ENCODE measurements at places on chromosomes 12 and 14.

DNA sequence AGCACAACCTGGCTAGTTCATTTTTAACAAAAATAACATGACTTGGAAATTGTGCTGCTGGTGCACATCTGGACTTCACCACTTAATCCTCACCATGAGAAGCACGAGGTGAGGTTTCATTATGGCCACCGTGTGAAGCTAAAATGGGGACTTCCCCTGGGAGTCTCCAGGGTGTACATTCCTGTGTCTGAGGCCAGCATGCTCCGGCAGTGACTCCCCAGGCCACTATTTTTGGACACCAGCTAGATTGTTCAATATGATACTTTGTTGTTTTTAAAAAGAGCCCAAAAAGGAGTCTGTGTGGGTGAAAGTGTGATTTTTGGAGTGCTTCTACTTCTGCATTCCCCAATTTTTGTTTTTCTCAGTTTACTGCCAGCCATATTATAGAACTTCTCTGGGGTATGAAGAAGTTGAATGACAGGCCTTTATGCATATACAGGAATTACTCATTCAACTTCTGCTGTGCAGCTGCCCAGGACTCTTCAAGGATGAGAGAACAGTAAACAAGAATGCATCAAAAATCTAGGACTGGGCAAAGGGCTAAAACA is 16.9 kb upstream of the AICDA start:
- DNase-seq: no peak

GRCh38 chr12:121766290-121767039 is 27.0 kb downstream of the RHOF start:
- no peak for DNase-seq

GRCh38 chr14:67569011-67569650 is 30.9 kb downstream of the PIGH start:
- DNase-seq: no peak

GRCh38 chr12:121438905-121439304 is 39.0 kb downstream of the RNF34 start:
- no peak for DNase-seq

DNA sequence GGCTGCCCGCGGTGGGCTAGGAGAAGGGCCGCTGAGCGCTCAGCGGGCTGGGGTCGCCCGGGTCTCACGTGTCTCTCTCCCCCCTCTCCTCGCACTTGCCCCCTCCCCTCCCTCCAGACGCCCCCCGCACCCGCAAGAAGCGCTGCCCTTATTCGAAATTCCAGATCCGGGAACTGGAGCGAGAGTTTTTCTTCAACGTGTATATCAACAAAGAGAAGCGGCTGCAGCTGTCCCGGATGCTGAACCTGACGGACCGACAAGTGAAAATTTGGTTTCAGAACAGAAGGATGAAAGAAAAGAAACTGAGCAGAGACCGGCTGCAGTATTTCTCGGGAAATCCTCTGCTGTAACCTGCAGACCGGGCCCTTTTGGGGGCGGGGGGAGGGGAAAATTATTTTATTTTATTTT is 314 bp upstream of the HOTAIR start:
- DNase-seq: no peak

DNA sequence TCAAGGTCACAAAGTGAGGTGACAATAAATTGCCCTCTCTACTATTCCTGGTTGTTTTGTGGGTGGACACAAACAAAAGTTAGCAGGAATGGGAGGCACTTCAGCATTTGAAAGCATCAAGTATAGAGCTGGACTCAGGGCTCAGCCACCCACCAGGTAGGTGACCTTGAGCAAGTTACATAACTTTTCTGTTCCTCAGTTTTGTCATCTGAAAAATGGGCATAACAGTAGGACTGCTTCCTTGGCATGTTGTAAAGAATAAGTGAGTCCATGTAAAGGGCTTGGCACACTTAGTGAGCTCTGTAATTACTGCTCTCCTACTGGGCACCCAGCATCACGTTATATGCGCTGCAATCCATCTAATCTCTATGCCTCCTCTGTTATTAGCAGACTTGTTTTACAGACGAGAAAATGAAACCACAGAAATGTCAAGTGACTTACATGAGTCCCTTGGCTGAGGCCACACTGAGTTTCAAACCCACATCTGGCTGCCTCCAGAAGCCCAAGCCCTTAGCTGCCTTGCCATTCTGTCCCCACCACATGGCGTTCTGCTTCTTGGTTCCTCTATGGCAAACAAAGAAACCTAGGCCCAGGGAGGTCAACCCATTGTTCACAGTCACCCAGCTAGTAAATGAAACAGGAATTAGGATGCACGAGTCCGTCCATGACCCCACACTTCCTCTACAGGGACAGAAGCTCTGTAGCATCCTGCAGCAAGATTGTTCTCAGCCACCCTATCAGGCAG is 63.2 kb upstream of the SLC24A4 start:
- no peak for DNase-seq

DNA sequence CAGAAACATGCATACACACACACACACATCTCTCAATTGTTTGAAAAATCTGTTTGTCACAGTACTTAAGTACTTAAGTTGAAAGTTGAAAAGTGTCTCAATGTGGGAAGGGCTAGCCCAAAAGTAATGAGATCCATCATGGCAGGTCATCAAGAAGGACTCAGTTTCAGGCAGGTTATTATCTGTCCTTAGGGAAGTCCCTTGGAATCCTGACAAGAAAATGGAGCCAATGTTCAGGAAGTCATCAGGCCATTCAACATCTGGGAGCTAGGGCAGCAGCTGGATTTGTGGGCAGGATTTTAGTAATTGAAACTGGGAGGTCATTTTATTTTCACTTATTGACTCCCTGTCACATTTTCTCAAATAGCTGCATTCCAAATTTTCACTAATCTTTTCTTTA is 56.0 kb downstream of the MSRB3 start:
- no peak for DNase-seq

GRCh38 chr14:101465795-101466448 is 95.4 kb upstream of the DIO3 start:
- DNase-seq: no peak

DNA sequence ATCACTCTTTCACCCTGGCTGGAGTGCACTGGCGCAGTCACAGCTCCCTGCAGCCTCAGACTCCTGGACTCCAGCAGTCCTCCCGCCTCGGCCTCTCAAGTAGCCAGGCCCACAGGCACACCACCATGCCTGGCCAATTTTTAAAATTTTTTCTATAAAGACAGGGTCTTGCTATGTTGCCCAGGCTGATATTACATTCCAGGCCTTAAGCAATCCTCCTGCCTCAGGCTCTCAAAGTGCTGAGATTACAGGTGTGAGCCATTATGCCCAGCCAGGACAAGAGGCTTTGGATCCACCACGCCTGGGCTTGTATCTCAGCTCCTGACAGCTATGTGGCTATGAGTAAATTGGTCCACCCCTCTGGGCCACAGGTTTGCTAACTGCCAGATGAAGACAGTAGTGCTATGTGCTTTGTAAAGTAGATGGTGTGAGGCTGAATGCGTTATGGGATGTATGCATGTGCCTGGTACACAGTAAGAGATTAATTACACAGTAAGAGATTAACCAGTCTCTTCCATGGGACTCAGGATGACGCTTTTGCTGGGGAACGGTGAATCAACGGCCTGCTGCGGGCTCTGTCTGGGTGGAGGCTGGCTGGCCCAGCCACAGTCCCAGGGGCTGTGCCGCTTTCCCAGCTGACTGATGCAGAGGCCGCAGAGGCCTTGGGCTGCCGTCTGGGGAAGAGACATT is 53.3 kb upstream of the NCOR2 start:
- DNase-seq: no peak

- DNase-seq: no peak
Measured at GRCh38 chr14:104550861-104551728, 28.5 kb upstream of the C14orf180 start.

DNA sequence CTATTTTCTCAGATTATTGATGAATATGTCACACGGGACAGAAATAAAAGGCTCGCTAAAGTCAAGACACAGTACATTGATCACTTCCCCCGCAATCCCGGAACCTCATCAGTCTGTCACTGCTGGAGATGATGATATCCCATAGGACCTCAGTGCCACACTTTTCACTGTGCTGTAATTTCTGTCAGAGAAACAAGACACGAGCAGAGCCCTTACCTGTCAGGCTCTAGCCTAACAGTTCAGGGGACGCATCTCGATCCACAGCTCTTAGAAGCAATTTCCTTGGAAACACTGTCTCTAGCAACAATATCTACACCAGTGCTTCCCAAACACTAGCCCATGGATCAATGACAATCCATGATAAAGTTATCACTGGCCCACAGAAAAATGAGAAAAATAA is 140.0 kb downstream of the GRIN2B start:
- DNase-seq: no peak

DNA sequence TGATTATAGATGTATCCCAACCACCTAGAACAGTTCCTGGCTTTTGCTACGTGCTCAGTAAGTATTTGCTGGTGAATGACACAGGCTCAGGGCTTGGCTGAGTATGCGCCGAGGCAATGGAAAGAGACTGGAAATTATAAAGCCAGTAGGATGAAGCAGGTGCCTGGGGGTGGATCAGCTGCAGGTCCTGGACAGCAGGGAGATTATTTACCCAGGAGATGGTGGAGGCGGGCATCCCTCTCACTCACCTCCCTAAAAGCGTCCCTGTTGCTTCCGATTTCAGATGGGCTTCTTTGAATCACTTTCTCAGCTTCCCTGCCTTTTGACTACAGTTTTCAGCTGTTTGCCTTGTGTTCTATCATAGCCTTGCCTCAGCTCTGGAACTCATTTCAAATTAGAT is 6.4 kb downstream of the SLC6A13 start:
- no peak for DNase-seq

DNA sequence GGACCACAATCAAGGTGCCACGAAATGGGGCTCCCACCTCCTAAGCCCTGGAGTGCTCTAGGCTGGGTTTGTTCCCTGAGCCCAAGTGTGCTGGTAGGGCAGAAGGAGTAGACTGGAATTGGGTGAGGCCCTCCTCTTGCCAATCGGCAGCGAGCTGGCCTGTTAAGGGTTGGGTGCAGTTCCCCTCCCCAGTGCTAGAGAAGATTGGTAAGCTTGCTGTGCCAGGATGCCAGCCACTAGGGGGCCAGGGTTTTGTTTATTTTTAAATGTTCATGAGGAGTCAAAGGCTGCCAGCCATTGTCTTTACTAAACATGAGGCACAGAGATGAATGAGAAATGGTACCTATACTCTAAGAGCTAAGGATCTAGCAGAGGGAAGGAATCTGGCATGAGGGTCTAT is 79.7 kb downstream of the SPTB start:
- no peak for DNase-seq

DNA sequence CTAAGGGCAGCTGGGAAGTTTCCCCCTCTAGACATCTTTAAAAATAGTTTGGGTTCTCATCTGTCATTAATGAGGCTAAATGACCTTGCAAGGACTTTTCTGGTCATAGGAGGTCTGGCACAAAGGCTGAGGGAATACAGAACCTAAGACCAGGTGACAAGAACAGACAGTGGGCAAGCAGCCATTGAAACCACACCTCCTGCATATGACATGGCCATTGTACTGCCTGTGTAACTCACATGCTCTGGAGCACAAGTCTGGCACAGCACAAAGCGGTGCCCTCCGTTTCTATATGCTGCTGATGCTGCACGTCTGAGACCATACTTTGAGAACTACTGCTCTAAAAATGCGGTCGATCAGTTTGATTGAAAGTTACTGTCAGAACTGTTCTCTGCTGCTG is 143.3 kb downstream of the APAF1 start:
- no peak for DNase-seq

DNA sequence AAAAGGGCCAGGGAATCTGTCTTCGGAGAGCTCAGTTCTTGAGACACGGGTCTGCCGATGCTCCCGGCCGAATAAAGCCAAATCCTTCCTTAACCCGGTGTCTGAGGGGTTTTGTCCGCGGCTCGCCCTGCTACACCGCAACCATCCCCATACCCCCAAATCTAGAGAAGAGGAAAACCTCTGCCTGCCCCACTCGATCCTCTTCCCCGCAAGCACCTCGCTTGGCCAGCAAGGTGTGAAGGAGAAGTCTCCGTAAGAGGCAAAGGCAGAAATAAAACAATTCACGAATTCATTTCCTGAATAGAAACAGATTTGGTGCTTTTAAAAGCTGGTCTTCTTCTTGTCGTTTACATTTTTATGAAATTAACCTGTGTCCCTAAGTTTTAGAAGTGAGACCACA is 67.3 kb upstream of the GALNT9 start:
- no peak for DNase-seq

- no peak for DNase-seq
Measured at GRCh38 chr14:95608637-95609235, 73.9 kb downstream of the GLRX5 start.

- DNase-seq: no peak
Measured at GRCh38 chr12:122232691-122233090, 6.8 kb upstream of the DIABLO start.

DNA sequence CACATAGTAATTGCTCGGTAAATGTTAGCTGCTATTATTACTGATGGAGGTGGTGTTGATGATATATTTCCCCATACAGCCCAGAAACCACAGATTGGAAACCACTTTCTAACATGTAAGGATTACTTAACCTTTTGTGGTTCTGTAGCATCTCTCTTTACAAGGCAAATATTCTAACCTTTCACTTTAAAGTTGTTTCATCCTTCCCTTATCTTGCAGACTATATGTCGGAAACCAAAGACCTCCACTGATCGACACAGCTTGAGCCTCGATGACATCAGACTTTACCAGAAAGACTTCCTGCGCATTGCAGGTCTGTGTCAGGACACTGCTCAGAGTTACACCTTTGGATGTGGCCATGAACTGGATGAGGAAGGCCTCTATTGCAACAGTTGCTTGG is 75.8 kb downstream of the FRMD6 start:
- no peak for DNase-seq

DNA sequence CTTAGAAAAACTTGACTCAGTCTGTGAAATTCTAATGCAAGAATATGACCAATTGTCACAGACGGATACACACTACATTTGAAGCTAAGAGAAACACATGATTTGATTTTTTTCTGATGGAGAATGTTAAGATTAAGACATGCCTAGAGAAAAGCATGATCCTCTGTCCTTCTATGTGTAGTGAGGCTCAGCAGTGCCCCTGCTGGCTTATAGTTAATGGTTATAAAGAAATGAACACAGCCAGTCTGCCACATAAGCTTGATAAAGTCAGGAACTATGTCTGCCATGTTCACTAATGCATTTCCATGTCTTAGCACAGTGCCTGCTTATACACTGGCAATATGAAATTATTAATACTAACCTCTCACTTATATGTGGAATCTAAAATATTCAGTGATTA is 168.1 kb upstream of the DAAM1 start:
- no peak for DNase-seq

- no peak for DNase-seq
Measured at GRCh38 chr14:98877065-98877464, 394.9 kb downstream of the BCL11B start.

- DNase-seq: no peak
Measured at GRCh38 chr12:68368327-68368726, 36.2 kb upstream of the MDM1 start.

Measured in T follicular helper cell (primary cell).